C1 segment of cervical spinal cord (tissue), 14 donors: ENCODE measurements at places on chromosomes 3 and 15.

DNA sequence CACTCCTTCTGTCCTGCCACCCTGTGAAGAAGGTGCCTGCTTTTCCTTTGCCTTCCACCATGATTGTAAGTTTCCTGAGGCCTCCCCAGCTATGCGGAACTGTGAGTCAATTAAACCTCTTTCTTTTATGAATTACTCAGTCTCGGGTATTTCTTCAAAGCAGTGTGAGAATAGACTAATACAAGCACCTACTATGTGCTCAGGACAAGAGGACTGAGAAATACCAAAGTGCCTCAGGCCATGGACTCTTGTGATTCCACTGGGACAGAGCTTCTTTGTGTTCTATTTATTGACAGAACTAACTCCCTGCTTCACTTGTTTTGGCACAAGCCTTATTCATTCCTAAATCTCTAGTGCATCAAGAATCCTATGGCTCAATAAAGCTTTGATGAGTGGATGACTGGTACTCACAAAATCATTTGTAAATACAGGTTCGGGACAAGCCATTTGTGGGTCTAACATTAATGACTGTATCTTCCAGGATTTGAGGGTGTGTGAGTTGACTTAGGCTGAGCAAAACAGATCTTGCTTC is 204.2 kb downstream of the PDCD6IP start:
- no peak for DNase-seq

DNA sequence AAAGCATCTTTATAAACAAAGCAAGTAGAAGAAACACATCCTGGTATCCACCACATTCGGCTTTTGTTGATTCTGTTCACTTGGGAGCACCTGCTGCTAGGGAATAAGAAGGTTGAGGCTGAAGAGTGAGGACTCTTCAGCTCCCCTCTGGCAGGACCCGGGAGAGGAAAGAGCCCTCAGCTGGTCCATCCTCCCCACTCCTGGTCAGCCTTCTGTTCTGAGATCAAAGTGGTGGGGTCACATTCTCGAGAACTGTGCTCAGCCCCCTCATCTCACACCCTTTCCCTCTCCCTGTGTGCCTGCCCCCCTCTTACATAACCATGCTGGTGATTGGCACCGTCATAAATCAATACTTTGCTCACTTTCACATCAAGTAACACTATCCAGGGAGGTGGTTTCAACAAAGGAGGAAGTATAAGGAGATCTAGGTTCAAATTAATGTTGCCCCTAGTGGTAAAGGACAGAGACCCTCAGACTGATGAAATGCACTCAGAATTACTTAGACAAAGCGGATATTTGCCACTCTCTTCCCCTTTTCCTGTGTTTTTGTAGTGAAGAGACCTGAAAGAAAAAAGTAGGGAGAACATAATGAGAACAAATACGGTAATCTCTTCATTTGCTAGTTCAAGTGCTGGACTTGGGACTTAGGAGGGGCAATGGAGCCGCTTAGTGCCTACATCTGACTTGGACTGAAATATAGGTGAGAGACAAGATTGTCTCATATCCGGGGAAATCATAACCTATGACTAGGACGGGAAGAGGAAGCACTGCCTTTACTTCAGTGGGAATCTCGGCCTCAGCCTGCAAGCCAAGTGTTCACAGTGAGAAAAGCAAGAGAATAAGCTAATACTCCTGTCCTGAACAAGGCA is at the start of gene NR1I2:
Gene NR1I2 (plus strand): TSS at position 772 of the 869 bp plus-strand sequence.
- no peak for DNase-seq

DNA sequence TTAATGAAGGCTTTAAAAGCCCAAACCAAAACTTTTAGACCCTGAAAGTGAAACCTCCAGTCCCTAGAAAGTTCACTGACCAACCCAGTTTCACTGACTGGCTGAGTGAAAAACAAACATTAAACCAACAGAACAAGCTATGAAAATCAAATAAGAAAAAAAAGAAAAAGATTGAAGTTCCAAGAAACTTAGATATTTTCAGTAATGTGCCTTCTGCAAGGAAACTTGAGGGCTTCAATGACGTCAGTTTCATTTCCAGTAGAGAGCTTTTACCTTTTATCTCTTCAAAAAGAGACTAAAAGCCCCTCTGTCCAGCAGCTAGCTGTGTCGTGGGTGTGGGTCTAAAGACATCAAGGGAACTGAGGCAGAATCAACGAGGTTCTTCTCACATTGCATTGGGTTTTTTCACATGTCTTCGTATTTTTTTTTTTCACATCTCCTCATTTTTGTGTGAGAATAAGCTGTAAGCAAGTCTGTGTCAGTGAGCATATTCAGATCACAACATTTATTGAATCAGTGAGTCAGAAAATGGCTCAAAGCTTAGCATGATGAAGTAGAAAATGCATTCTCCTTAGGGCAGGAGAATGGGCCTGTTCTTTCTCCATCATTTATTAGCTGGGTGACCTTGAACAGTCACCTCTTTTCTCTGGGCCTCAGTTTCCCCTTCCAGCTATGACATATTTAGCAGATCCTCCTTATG is 54.8 kb upstream of the BCL6 start:
- DNase-seq = no peak

DNA sequence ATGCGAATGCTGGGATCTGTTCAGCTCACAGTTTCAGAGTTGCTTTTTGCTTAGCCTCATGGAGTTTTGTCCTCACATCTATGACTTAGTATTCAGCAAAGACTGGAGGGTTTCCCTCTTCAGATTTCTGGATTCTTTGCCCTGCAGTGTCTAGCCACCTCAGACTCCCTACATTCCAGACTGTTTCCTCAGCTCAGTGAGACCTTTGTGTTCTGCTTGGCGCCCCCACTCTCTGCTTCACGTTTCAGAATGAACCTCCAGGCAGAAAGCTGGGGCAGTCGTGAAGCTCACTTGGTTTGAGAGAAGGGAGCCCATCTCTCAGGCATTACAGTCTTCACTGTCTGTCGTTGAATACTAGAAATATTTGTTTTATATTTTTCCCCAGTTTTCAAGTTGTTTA is 118.1 kb downstream of the CACNA1D start:
- no peak for DNase-seq

DNA sequence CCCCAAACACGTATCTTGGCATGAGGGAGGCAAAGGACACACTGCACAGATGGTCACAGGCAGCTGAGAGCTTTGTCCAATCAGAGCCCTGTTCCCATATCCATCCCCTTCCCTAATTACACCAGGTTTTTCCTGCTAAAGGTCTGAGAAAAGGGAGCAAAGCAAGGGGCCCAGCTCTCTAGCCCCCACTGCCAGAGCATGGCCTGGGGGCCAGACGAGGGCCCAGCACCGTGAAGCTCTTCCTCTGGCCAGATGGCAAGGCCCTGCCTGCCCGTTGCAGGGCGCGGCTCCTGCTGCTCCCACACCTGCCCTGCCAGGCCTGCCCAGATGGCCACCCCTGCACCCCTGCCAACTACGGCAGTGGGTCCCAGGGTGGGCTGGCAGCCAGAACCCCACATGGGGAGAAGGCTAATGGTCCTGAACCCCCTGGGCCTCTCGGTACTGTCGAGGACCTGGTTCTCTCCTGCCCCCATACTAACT is 3.2 kb downstream of the SHF start:
- DNase-seq = no peak

DNA sequence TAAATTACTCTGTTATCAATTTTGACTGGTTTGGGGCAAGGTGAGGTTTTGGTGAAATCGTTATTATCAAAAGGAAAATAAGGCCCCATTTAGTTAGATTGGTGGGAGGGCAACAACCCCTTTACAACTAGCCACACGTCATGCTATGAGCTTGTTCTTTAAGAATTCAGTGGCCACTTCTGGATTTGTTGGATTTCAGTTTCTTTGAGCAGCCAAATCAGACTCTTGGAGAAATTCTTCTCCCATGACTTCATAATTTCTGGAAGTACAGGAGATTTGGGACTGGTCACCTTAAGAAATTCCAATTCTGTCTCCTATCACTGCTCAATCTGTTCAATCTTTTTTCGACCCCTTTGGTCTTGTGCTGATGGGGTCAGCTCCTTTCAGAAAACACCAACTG is 14.8 kb upstream of the WNT5A start:
- no peak for DNase-seq

DNA sequence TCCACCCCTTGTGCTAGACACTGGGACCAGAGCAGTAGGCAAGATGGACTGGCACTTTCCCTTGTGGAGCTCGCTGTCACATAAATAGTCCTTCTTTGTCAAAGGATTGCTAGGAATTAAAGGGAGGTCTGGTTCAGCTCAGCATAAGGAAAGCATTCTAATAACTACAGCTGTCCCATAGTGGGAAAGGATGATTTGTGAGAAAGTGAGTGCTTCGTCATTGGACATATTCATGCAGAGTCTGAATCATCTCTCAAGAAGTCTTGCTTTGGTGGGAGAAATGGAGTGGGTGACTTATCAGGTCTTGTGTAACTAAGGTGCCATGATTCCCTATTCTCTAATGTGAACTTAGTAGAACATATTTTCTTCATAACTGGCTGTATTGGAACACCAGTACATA is 14.7 kb downstream of the PPARG start:
- DNase-seq = no peak

- no peak for DNase-seq
These were observed 51.0 kb downstream of the VGLL4 start for GRCh38 chr3:11592445-11593298.

DNA sequence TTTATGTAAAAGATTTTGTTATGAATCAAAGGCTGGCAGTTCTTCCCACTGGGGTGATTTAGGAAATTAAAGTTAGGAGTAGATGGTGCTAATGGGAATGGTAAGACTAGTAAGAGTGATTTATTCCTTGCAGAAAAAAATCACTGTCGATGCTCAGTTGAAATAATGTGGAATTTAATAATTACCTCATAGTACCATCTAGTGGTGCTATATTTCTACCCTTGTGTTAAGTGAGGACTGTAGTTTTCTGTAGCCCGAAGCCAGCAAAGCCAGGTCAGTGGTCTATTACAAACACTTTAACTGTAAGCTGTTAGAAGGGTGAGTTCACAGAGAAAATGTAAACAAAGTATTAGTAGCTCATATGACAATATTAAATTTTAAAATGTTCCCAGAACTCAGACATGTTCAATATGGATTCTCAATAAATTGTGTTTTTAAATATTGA is 39.5 kb upstream of the GOLGA8J start:
- DNase-seq = no peak

- no peak for DNase-seq
These were observed 71.2 kb upstream of the IQSEC1 start for GRCh38 chr3:13144163-13145023.

DNA sequence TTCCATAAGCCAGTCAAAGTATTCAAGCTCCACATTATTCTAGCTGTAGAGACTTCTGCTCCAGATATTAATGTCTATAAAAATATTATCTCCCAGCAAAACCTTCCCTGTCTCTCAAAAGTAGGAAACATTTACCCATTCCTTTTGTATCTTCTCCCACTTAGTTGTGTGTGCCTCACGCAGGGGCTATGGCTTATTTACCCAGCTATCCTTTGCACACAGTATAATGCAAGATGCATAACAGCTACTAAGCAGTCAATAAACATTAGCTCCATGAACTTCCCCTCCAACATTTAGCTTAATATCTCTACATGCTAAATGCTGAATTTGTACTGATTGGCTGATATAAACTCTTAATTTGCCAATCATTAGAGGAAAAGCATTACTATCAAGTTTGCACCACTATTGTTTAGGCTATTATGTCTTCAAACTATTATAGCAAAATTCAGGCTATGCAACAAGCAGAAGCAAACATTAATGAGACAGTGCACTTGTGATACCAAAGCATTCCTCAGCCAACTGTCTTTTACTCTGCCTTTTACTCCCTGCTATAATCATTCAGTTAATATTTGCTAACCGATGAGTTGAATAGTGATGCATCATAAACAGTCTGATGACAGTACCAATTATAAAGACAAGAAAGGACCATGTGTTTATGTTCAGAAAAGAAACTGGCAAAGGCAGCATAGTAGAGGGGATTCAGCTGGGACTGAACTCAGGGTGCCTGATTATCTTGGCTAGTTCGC is 81.2 kb downstream of the PLCH1 start:
- DNase-seq = no peak

DNA sequence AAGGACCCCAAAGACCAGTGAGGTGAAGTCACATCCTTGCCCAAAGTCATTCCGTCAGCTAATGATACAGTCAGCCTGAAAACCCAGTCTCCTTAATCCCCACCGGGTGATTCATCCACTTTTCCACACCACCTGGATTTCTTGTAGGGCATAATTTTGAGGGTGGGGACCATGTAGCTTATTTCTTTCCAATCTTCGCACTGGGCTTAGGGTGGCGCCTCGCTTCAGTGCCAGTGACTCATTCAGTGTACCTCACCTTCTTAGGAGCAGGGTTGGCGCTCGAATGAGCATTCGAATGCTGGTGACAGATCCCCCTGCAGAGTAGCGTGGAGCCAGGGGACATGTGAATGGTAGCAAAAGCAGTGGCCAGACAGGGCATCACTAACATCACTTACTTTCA is 24.0 kb downstream of the BMF start:
- DNase-seq = no peak
